ENCODE measurements at places on chromosomes 3 and 15.

- no peak for DNase-seq
Measured at GRCh38 chr15:26889298-26889898, 22.5 kb downstream of the GABRA5 start.

DNA sequence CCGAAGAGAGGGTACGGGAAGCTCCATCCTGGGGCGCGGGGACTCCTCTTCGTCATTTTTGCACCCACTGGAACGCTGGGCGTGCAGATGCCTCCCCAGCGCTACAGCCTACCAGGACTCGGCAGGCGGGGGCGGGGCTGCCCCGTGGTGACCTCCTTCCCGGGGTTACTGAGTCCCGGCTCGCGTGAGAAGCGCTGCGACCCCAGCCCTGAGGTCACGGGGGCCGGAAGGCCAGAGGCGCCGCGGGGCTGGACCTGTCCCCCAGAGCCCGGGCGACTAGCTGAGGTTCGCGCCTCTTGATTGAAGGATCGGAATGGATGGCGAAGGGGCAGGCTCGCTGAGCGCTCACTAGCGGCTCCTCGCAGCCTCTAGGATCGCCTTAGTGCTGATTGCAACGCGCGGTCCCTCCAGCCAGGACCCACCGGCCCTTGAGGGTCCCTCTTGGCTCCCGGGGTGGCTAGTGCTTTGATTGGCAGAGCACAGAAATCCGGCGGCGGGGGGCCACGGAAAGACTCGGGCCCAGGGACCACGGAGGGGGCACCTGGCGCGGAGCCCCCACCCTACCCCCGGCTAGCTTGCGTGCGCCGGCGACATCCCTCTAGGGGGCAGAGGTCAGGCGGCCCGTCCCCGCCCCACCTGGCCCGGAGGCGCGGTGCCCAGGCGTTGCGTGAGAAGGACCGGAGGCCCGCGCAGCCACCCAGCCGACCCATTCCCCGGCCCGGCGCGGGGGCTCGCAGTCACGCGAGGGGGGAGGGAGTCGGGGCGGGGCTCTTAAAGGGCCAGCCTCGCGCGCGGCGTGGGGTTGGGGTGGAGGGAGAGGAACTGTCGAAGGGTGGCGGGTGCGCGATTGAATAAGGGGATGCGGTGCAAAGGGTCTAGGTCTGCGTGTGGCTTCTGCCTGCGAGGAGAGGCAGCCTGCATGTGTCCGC lies 781 bp upstream of the CYP1A1 start:
- DNase-seq = peak; percentile 19

DNA sequence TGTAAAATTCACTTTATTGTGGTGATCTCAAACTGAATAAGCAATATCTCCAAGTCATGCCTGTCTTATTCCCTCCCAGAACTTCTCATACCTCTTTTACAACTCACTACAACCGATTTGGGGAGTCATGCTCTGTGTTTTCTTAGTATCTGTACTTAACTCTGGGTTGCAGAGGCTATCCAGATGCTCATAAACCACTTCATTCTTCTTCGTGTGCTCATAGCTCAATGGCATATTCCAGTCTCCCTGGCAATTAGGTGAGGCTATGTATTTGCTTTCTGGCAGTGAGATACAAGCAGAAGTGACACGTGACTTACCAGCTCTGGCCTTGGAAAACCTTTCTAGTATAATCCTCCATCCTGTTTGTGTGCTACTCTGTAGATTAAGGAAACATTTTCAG lies 360.9 kb downstream of the ZNF385D start:
- no peak for DNase-seq

DNA sequence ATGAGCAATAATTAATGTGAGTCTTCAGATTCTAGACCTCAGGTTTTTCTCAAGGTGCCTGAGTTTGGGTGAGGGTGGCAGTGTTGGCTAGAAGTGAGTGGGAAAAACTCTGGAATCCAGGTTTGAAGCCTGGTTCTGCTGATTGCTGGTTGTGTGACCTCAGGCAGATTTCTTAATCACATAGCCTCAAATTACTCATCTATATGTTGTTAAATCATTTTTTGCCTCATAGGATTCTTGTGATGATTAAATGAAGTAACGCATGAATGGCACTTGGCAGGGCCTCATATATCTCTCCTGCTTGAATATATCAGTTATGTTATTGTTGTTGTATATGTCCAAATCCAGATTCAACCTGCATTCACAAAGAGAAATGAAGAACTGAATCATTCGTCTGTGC lies 60.5 kb downstream of the NR2F2 start:
- DNase-seq = no peak

GRCh38 chr3:184465883-184466412 lies 86.1 kb downstream of the CHRD start:
- no peak for DNase-seq

- DNase-seq = no peak
Measured at GRCh38 chr15:98996624-98997023, 11.0 kb downstream of the PGPEP1L start.

GRCh38 chr15:27486051-27486450 lies 515.1 kb downstream of the GABRG3 start:
- DNase-seq = no peak

- no peak for DNase-seq
Measured at GRCh38 chr3:47276558-47276957, 6.0 kb downstream of the KIF9 start.

GRCh38 chr3:190092250-190092649 lies 28.4 kb downstream of the P3H2 start:
- no peak for DNase-seq

DNA sequence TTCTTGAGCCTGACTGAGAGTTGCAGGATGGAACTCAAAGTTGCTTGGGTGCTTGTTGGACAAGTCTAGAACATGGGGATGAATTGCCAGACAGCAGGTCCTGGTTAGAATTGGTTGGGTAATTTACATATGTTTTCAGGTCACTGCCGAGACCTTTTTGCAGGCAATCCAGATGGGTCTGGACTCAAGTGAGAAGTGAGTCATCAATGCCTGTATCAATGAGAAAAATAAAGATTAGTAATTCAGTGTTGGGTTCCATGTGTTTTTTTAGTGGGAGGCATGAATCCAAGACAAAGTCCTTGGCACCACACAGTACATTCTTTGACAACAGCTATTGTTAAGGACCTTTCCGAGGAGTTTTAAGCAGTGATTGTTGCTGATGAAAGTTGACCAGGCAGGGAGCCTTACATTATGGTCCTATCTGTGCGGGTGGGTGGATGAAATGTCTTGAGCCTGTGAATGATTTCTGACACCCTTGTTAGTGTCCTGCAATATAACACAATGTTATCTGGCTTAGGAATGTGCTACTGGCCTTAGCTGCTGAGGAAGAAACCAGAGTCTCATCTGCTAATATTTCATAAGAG lies 77.7 kb downstream of the CRYGS start:
- no peak for DNase-seq

GRCh38 chr3:42690766-42691680 lies 5.7 kb downstream of the KLHL40 start:
- no peak for DNase-seq

GRCh38 chr3:145849115-145849514 lies 311.9 kb downstream of the PLOD2 start:
- DNase-seq = no peak

DNA sequence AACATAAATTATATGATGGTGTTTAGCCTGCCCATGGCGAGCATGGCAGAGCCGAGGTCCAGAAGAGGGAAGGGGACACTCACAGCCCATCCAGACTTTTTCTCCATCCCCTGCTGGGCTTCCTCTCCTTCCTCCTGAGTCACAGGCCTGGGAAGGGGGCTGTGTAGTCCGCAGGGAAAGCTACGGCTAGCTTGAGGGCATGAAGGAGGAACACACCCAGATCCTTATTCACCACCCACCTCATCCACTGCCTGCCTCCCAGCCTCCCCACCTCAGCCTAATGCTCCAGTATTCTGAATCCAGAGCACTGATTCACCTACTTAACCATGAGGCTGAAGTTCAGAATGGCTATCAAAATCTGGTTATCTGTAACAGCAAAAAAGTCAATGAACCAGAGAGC lies 97.8 kb downstream of the OXNAD1 start:
- no peak for DNase-seq

DNA sequence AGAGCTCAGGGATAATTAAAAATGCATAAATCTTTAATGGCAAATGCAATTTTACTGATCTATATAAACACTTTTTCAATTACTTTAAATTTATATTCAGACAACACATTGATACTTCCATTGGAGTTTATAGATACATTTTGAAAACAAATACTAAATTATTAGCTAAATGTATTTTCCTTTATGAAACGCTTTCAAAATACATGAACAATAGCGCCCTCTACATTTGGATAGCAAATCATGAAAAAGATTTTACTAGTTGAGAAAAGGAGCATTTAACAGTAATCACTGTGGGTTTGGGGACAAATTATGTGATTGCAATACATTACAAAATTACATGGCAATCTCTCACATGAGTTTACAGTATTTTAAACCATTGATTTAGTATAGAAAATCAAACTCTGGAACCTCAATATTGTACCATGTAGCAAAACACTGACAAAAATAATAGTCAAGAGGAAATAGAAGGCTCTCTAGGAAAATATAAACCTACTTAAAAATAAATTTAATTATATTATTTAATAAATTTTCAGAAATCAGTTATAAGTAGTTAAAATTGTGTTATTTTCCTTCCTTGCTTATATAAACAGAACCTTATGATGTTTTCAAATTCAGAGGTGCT lies 207.9 kb downstream of the ZIC1 start:
- no peak for DNase-seq

- no peak for DNase-seq
Measured at GRCh38 chr15:63294359-63294758, 17.0 kb downstream of the APH1B start.

- DNase-seq = no peak
Measured at GRCh38 chr15:80154336-80154735, 1.5 kb downstream of the FAH start.
